Calu3 (cell line): ENCODE measurements at places on chromosomes 2 and 18.

GRCh38 chr2:179591690-179592089 is 269.7 kb downstream of the ZNF385B start:
- DNase-seq = no peak

- DNase-seq = no peak
Observed at GRCh38 chr2:107091163-107091864, 205.3 kb upstream of the ST6GAL2 start.

- DNase-seq = no peak
Observed at GRCh38 chr2:191434072-191434471, 188.9 kb downstream of the MYO1B start.

- DNase-seq = no peak
Observed at GRCh38 chr18:51330148-51330547, 132.7 kb upstream of the MEX3C start.

GRCh38 chr18:47679864-47680263 is 250.6 kb downstream of the SMAD2 start:
- no peak for DNase-seq

DNA sequence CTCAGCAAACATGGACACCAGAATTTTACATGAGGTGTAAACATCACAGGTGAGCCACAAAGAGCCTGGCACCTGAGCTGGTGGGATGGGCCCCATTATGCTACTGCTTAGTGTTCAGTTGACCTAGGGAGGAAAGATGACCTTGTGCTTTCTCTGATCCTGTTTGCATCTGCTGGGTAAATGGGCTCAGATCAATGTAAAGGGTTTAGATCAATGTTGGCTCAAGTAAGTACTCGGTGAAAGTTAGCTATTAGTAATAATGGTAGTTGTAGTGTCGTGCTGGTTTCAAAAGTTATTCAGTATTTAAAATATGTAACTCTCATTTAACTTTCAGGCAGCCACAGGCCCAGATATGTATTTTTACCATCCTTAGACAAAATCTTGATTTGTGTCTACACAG is 19.8 kb downstream of the ABHD3 start:
- no peak for DNase-seq

DNA sequence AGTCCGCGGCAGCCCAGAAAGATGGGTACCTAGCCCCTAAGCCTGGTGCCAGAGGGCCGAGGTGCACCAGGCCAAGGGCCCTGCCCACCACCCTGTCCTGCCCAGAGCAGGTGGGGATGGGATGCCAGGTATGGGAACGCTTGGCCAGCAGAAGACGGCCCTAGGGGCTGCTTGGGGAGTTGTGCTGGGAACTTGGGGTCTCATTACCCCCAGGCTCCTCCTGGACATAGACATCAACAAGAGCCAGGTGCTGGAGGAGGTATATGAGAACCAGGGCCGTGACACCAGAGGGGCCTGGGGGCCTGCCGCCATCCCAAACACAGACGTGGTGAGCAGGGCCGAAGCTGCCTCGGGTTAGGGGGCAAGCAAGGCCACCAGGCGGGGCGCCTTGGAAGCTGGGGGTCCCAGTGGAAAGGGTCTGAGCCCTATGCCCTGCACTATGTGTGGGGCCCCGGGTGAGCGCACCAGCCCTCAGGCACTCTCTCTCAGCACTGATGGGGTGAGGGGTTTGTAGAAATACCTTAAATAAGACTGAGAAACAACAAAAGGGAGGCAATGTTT is 46.9 kb downstream of the FER1L5 start:
- no peak for DNase-seq

DNA sequence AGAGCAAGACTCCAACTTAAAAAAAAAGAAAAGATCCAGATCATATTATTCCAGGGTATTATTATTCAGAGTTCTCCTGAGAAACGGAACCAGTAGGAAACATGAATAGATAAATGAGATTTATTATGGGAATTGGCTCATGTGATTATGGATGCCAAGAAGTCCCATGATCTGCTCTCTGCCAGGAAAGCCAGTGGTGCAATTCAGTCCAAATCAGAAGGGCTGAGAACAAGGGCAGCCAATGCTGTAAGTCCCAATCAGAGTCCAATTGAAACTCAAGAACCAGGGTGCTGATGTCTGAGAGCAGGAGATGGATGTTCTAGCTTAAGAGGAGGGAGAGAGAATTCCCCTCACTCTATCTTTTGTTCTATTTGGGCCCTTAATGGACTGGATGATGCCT is 7.8 kb downstream of the SCYGR2 start:
- no peak for DNase-seq

DNA sequence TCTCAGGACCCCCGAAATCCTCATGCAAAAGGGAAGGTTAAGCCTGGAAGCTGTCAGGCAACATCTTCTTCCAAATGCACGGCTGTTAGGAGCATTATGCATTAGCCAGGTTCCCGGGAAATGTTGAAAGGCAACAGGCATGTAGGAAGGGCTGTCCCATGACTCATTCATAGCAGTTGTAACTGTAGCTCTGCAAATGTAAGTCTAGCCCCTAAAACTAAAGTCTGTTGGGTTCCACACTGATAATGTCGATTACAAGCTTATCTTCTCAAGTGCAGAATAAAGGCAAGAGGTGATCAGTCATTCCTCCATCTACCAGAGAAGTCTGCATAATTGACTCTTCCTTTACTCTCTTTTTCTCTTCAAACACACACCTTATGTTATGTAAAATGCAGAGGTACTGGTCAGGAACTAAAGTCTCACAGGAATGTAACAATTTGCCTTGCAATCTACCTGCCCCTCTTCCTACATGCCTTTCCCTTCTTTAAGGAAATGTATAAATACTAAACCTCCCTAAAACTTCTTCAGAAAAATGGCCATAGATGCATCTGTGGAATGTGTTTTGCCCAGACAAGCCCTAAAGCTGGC is 99.8 kb downstream of the AKAIN1 start:
- DNase-seq = no peak

DNA sequence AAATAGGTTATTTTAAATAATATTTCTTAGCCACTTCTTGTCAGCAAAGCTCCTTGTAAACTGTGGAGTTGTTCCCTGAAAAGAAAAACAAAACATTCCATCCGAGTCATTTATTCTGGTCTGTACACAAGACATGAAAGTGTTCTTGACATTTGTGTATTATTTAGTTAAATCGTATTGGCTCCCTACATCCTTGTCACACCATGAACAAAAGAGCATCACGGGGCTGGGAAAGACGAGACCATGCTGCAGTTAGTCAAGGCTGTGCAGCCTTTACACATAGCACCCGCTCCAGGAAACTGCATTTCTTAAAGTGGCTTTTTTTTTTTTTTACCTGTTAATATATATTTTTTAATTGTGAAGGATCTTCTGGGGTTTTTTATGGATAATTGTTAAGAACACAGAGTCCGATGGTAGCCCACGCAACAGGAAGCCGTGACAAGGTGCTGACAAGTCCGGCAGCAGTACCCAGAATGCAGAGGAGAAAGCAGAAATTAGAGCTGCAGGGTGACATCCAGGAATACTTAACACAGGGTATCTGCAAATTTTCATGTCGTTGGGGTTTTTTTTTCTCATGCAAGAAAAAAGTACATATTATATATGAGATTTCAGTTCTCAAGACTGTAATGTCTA is 588.4 kb downstream of the ARHGAP15 start:
- DNase-seq = no peak

DNA sequence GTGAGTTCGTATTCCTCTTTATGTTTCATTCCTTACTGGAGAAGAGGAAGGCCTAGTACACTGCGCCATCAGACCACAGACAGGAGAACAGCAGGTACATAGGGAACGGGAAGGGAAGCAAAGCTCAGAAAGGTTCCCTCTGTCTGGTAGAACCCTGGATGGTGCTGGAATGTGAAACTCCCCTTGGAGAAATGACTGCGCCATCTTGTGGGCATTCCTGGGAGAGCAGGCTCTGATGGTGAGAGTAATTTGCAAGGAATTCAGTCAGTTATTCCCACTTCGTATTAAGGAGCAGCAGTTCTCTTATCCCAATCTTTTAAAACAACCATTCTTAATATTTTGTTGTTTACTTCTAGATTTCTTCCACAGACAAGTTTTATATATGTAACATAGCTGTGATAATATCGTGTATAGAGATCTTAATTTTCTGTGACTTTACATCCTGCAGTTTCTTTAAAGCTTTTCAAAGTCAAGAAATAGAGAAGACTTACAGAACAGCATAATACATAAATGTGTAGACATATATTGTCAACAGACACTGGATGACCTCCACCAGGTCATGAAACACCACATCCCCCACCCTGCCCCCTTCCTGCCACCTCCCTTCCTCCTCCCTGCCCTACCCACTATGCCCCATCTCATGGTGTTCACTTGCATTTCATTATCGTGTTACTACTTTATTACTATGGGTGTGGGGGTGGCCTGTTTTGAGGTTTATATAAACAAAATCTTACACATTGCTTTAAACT is 83.9 kb downstream of the ARHGEF4 start:
- DNase-seq = peak; percentile 78

DNA sequence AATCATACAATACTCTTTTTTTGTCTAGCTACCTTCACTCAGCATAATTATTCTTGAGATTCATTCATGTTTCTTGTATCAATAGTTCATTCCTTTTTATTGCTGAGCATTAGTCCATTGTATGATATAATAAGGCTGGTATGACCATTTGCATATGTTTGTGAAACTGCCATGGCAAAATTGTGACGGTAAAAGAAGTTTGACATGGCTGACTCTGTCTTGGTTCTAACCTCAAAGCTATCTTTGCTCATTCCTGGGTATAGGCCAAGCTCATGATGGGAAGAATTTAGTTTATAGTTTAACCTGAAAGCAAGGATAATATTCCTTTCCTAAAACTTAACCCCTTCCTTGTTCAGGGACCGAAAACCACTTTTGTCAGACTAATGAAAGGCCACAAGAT is 46.4 kb downstream of the COMMD1 start:
- no peak for DNase-seq

DNA sequence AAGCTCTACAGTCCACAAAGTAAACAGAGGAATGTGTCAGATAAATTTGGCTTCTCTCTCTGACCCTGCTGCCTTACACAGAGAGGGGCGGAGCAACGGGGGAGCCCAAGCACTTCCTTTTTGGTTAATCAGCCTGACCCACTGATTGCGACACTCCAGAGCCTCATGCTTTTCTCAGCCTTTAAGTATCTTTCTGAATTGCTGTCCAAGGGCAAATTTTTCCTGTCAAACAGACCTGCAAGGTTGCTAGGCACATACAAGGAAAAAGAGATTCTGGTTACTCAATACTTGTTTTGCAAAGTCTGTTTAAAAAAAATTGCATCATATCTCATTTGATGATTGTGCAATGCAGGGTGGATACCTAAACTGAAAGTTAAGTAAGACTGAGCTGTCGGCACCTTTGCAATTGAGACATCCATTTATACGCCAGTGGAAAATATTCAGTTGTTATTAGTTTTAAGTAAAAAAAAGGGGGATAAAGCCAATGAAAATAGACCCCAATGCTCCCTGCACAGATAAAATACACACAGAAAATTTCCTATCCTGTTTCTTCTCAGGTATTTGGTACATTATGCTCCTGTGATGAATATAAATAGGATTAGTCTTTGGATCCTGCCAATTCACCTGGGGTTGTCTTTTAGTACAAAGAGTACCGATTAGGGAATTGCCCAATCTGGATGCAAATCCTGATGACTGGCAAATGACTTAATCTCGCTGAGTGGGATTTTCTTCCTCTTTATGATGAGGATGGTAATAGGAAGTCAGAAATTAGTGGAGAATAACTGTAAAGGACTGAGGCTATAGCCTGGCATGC is 260.2 kb upstream of the TRIB2 start:
- DNase-seq = peak; percentile 79

- DNase-seq = no peak
Observed at GRCh38 chr18:2894131-2894840, 47.5 kb downstream of the EMILIN2 start.

DNA sequence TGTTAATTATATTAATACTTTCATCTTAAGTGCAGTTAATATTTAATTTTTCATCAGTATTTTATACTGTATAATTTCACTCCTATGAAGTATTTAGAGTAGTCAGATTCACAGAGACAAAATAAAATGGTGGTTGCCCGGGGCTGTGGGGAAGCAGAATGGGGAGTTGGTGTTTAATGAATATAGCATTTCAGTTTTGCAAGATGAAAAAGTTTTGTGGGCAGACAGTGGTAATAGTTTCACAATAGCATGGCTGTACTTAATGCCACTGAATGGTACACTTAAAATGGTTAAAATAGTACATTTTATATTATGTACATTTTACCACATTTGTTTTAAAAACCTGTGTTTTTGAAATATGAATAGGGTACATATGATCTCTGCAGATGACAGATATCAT is 31.2 kb downstream of the CFAP221 start:
- DNase-seq = no peak

DNA sequence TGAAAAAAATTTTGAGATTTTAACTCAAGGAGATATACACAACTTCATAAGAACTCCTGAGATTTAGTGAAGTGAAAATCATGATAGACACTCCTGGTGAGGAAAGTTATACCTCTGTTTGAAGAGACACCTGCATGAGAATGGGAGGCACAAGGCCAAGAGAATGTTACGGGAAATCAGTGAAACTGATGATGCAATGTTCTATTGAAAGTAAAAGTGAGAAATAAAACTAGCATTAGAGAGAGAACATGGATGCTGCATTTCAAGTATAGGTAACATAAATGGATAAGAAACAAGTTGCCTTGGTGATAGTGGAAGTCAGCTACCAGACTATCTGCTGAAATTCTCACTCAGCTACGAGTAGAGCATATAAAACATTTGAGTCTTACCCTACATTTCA is 562.1 kb upstream of the FANCL start:
- no peak for DNase-seq

DNA sequence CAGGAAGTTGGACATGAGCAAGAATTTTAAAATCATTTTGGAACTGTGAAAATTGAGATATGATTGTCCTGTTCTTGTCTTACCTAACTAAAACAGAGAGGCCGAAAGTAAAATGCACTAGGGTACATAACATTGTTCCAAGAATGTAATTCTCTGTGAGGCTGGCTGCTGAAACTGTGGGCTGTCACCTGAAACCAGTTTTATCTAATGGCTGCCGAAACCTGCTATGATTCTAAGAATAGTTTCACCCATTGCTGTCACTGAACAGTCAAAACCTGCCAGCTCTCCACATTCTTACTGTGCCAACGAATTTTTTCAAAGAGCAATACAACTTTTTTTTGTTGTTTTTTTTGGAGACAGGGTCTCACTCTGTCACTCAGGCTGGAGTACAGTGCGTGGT is 119.3 kb upstream of the ZSWIM2 start:
- DNase-seq = no peak

DNA sequence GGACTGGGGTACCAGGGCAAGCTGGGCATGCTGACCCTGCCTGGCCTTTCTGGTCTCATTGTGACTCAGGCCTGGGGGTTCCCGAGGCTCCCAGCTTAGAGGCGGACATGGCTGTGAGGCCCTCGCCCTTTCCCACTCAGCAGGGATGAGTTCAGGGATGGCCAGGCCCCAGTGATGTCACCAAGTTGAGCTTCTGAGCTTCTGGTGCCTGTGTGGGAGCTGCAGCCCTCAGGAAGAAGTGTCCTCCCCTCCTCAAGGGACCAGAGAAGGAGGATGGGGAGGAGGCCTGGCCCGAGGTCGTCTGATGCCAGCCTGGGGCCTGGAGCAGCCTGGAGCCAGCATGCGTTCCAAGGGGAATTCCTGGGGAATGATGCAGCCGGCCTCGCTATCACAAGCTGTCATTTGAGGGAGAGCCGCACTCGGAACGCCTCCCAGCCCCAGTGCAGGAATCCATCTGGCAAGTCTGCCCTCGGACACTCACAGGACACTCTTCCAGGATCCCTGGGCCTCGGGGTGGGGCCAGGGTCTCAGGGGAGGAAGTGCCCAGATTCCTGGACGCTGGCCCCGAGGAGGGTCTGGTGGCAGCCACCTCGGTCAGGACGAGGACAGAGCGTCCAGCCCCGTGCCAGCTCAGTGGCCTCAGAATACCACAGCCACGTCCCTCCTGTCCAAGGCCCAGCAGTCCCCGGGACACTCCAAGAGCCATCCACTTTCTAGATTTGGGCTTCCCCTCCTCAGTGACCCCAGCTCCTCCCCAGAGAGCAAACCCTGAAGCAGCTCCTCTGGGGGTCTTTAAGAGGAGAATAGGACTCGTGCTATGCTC is 61.2 kb upstream of the GPC1 start:
- peak; percentile 45 for DNase-seq
